ENCODE measurements at places on chromosomes 4 and X. TPM values are rescaled to one million over a fixed set of nuclear protein-coding genes. Genes with fewer than 3 reads are reported as not detected.

FGG gene
- 25.3 TPM for polyA plus RNA-seq

GRCh38 chr4:135418353-135418752, 1216.8 kb upstream of the PABPC4L start:
- no peak for DNase-seq

GRCh38 chrX:112759966-112760365, 80.2 kb upstream of the LHFPL1 start:
- DNase-seq = no peak

- DNase-seq = no peak
Observed at GRCh38 chrX:5399403-5399802, 829.3 kb downstream of the NLGN4X start.

TCP11X2 gene
- not detected for polyA plus RNA-seq

- no peak for DNase-seq
Observed at GRCh38 chr4:157358439-157358838, 137.9 kb downstream of the GRIA2 start.

Measured in muscle of arm (tissue), 14 donors.